ENCODE measurements at places on chromosomes 7 and 10.

DNA sequence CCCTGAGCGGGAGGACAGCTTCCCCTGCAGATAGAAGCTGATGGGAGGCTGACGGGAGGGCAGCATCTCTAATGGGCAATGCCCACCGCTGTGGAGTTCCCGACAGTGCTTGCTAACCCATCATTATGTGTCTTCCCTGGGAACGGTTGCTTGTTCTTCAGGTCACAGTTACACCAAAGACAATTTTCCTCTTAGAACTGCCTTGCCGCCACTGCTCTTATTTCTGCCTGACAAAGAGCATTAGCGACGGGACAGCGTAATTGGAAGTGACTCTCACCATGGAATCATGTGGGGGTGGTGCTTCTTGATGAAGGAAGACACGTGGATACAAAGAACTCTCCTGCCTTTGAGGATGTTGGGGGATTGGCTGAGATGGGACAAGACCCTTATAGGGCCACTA, 81.3 kb upstream of the NPS start:
- DNase-seq: no peak

GRCh38 chr10:123862421-123863182, 29.0 kb downstream of the CPXM2 start:
- no peak for DNase-seq

DNA sequence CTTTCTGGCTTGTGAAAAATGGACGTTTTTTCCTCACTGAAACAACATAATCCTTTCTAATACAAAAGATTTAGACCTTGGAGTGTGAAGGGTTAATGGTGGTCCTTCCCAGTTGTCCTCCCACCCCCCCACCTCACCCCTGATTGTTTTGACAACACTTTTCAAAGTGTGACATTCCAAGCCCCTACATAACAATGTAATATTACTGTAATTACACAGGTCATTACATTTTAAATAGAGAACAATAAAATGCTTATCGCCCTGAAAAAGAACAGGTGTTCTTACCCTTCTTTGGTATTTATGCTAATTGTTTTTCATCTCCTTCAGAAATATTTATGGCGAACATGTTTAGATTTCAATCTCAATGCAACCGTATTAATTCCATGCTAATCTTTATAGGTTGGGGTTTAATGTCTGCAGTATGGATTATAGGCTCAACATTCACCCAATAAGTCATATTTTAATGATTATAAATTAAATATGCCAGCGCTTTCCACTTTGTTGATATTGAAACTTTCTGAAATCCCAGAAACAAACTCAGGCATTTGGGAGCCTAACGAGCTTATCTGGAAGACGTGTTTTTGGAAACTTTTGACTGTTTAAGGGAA, 5.0 kb downstream of the TCF7L2 start:
- DNase-seq: no peak

GRCh38 chr10:29183301-29183945, 105.4 kb upstream of the LYZL1 start:
- no peak for DNase-seq

- DNase-seq: no peak
Observed at GRCh38 chr10:112352044-112352443, 21.9 kb upstream of the ACSL5 start.

DNA sequence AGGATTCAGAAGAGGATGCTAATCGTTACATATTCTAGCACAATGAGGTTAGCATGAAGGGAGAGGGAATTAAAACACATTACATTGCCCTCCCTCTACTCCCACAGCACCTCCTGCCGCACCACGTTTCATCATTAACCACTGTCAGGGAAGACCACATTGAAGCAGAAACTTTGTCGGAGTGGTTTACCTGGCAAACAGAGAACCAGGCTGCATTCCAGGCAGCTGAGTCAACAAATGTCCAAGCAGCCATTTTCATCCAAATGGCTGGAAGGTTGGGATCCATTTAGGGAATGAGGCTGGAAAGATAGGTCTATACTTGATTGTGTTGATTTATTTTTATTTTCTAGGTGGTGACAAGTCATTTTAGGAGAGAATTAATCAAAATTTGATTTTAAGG, 273.6 kb downstream of the DYNC1I1 start:
- DNase-seq: no peak

- no peak for DNase-seq
Observed at GRCh38 chr7:69800495-69800894, 202.2 kb downstream of the AUTS2 start.

DNA sequence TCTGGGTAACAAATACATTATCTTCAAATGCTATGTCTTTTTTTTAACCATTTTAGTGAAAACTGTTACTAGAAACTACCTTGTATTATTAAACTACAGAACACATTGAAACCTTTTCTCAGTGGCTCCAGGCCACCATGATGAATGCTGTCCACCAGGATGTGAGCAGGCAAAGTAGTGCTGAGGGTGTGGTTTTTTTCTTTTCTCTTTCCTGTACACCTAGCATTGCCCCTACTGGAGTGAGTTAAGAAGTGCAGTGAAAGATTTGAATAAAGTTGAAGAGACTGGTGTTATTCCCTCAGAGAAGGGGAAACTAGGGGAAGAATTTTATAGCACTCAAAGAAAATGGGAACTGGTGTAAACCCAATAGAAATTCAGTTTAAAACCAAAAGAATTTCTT, 120.0 kb upstream of the SAMD8 start:
- DNase-seq: no peak

- DNase-seq: no peak
Observed at GRCh38 chr7:52168085-52168484, 851.5 kb upstream of the COBL start.

DNA sequence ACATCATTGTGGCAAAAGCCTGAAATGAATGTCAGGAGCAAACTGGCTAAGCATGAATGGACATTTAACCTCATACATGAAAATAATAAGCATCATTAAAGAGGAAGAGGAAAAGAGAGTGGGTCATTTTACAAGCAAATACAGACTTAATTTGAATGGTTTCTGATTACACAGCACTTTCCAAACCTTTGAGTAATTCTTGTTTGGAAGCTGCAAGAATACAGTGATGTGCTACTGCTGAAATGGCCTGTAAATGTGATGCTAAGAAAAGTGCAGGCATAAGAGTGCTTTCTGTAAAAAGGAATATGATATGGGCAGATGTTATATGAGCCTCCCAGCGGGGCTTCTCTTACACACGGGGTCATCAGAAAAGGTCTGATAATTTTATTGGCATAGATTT, 30.2 kb downstream of the TAS2R16 start:
- DNase-seq: no peak

DNA sequence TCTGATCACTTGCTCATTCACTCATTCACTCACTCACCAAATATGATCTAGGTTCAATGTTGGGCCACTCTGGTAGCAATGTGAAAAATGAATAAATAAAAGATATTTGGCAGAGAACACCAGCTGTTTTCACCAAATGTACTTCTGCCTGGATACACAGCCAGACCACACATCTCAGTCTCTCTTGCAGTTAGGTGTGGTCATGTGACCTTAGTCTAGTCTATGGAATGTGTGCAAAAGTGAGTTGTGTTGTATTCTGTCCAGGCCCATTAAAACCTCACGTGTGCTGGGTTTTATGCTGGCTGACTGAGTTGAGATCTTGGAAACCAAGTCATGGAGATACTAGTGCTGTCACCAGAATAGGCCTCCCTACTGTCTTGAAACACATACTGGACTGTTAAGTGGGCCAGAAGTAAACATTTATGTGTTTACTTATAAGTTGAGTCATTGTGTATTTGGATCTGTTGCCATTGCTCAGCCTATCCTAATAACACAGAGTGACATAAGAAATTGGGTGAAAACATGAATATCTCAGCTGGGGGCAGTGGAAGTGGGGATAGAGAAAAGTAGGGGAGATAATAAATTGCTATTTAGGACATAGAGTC, 145.5 kb downstream of the PTEN start:
- no peak for DNase-seq

DNA sequence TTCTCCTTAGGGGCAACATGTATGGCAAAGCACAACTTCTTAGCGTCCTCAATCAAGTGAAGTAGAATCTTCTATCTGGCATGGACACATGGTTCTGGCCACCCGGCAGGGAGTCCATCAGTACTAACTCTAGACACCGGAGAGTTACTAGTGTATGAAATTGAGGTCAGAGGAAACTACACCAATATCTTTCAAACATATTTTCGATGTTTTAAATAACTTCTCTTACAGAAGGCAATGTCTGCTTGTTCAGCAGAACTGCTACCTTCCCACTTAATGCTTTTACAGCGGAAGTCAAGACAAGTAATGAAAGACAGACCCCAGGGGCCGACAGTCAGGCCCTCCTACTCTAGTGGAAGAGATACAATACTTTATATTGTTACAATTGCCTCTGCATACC, 89.9 kb downstream of the RNF216 start:
- DNase-seq: no peak

- DNase-seq: no peak
Observed at GRCh38 chr10:12614177-12614995, 265.0 kb downstream of the CAMK1D start.

DNA sequence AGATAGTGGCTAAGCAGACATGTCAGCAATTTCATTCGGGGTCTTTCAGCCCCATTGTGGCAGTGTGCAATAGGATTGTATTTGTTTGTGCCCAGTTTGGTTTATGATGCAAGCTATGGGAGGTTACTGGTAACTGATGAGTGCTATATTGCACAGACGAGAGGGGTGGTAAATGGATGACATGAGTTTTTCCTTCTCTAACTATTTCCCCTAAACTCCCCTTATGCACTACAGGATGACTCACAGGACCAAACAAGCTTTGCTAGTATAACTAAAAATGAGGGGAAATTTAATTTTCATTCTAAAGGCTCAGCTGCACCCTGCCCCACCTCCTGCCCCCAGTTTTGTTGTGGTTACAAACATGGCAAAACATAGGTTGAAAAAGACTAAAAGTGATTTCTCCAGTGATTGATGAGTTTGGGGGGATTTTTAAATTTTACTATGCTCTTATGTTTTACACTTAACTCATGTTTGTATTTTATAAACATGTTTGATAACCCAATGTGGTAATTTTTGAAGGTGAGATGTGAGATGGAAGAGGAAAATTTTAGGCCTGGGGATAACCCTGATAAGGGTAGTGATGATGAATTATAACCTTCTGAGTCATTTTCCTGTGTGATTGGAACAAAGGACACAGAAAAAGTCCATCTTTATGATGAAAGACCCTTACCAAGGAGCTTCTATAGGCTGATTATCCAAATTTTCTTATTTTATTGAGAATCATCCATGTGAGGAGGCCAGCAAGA, 60.8 kb upstream of the NAMPT start:
- DNase-seq: peak; percentile 49

All from skeletal muscle cell (primary cell).